ENCODE measurements at places on chromosomes 6 and 20.

GRCh38 chr20:11869641-11870040, 48.1 kb upstream of the BTBD3 start:
- peak; percentile 60 for DNase-seq

GRCh38 chr6:148166339-148166968, 176.2 kb upstream of the SASH1 start:
- DNase-seq: peak; percentile 61

DNA sequence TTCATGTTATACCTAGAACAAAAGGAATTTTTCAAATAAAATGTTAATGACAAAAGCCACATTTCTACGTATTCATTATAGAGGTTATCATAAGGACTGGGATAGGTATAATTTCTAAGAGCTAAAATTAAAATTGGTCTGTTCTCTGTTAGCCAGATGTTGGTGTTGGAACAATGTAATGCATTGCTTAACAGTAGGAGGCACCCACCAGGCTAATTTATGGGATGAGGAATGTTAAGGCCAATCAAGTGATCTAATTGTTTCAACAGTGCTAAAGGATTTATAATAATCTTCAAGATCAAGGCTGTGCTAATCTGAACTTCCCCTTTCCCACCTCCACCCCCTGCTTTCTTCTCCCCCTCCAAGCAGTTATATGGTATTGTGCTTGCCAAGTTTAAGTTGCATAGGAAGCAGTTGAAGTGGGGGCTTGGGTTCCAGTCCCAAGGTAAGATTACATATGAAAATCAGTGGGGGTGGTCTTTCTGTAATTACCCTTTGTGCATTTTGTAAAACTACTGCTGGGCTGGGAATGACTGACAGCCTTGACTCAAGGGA, 89.2 kb upstream of the BACH2 start:
- no peak for DNase-seq

DNA sequence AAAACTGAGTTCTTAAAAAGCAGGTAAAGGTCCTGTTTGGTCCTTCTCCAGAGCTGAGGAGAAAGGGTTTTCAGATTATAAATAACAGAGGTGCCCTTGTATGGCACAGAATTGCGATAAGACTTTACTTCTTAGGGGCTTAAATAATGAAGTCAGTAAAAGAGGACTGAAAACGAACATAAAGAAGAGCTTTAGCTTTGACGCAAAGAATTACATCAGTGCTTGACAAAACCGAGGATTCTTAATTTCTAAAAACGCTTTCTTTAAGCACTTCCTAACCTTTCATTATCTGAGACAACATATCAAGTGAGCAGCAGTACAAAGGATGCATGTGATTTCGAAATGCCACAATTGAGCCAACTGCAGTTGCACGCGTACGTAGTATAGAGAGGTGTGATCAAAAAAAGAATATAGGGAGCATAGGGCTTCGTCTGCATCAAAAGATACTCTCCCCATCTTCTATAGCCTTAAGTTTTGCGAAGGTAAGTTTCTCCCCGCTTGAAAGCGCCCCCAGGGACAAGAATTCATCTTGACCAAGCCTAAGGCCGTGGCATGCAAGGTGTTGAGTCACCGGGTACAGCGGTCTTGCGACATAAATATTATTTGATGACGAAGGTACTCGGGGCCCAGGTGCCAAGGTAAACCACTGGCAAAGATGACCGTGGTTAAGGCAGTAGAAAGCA, 778 bp upstream of the LOC128125822 start:
- peak; percentile 95 for DNase-seq

GRCh38 chr20:59730722-59731121, 126.4 kb downstream of the PHACTR3 start:
- no peak for DNase-seq

DNA sequence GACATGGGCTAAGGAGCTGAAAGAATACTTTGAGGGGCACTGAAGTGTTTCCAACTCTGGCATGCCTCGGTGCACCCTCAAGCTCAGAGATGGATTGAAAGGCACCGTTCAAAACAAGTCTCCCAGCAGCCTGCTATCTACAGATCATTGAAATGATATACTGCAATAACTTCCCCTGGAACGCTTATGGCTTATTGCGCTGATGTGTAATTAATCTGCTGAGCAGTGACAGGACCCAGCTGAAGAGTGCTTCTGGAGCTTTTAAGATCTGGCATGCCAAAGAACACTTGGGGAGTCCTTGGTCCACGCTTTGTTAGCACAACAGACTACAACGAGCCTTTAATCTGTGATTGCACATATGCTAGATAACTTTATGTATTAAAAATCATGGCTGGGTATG, 708.2 kb downstream of the PRKN start:
- no peak for DNase-seq

GRCh38 chr6:61809004-61809595, 476.9 kb downstream of the KHDRBS2 start:
- DNase-seq: peak; percentile 40

DNA sequence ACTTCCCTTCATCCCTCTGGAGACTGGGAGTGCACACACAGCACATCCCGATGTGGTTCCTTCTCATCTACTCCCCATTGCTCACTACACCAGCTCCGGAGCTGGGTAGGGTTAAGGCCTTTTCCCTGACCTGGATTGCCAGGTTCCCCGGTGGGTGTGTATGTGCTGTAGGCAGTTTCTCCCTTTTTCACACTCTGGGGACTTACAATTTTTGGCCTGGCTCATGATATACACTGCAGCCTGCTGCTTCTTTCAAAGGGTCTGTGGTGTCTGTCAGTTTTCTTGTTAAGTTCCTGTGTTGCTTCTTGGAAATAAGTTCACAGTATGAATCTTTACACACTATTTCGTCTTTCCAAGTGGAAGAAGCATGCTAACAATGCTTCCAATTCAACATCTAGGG, 405.5 kb downstream of the UTRN start:
- DNase-seq: no peak

- no peak for DNase-seq
Observed at GRCh38 chr6:170172392-170172791, 118.5 kb downstream of the DLL1 start.

Data from epithelial cell of esophagus (primary cell).